ENCODE measurements at places on chromosomes 13 and 19.

DNA sequence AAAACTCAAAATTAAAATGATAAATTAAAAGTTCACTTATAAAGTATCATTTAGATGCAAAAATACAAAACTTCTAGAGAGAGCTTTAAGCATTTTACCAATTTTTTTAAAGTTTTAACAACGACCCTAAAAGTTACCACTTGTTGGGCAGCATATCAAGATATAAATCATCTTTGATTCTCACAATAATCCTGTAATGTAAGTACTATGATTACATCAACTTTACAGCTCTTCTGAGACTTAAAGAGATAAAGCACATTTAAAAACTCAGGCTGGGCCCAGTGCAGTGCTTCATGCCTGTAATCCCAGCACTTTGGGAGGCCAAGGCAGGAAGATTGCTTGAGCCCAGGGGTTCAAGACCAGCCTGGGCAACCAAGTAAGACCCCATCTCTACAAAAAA, 202.7 kb upstream of the GPC6 start:
- DNase-seq: no peak

GRCh38 chr13:23634897-23635296, 64.7 kb downstream of the TNFRSF19 start:
- no peak for DNase-seq

DNA sequence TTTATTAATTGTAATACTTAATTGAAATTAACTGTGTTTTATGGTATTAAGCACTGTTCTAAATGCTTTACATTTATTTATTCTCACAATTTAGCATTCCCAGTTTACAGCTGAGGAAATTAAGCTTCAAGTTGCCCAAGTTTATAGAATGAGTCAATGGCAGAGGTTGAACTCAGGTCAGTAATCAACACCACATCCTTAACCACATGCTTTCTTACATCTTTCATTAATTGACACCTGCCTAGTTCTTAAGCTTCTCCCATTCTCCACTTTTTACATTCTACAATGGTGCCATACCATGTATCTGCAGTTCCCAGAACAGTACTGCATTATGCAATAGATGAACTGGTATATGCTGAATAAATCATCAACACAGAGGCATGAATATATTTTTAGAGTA, 11.7 kb upstream of the RBM26 start:
- DNase-seq: no peak

DNA sequence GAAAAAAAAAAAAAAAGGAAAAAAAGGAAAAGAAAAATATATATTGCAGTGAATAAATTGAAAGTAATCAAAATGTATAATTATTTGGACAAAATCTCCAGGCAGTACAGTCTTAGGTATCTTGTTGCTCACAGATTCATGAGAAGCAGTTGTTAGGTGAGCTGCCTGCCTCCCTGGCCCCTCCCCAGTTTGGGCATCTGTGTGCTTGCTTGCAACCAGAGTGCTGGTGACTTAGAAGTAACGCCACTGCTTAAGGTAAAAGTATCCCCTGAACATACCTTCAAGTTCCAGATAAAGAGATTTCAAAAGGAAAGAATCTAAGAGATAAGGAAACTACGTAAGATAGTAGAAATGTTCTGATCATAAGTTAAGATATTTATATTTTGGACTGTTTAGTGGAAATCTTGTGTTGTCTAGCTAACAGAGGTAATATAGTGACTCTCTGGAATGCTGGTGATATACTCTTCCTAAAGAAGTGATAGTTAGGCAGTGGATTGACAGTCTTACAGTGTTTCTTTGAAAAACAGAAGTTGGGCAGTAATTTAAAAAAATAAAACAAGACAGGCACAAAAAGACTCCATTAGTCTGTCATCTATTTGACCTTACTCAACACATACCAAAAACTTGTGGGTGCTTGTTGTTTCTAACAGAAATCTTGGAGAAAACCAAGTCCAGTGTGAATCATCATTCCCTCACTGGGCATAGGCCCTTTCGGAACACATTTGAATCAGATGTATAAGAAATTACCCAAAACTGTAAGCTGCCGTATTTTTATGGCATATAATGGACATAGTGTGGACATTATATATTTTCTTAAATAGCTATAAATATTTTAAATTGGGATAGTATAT, 38.3 kb upstream of the KCTD4 start:
- DNase-seq: no peak

DNA sequence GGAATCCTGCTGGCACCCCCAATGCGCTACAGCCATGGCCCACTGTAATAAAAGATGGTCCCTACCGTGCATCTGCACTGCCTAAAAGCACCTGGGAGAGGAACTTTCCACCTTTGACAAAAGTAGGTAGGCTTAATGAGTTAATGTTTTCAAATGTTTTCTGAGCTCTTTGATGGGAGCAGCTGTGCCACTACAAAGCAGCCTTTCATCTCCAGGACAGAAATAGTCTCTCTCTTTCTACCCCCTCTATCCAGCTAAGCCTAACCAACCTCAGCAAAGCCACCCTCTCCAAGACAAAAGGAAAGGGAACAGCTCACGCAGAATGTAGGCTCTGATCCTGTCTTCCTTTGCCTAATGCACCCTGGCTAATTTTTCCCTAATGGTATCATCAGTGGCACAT, 560.2 kb downstream of the UQCRFS1 start:
- DNase-seq: no peak

DNA sequence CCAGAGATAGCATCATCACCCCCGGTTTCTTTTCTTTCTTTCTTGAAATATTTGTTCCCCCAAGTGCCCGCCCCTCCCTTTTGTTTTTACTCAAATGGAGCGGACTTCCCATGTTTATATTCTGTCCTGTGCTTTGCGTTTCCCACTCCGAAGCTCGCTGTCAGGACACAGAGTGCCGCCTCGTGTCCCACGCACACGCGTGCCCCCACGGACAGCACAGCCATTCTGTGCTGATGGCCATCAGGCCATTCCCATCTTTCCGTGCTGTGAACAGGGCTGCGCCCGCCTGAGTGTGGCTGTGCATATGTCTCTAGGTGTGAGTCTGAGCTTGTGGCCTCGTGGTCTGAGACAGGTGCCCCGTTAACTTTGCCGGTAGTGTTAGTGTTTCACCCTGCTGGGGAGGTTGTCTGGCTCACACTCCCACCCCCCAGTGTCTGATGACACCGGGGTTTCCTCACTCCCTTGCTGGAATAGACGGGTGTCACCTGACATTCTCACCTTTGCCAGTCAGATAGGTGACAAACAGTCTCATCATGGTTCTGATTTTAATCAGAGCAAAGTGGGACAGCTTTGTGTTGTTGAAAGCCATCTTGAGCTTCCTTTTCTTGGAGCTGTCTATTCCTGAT, 6.9 kb downstream of the PAK4 start:
- no peak for DNase-seq

Data from epithelial cell of proximal tubule (primary cell).